Left renal cortex interstitium (tissue), 4 donors: ENCODE measurements at places on chromosomes 3 and 15. TPM values are rescaled to one million over a fixed set of nuclear protein-coding genes. Genes with fewer than 3 reads are reported as not detected.

The DUOXA2 gene
- 0.10 TPM for polyA plus RNA-seq

The GOLGA6A gene
- 0.57 TPM for polyA plus RNA-seq

The ARPP21 gene
- polyA plus RNA-seq, result 1.3 TPM

DNA sequence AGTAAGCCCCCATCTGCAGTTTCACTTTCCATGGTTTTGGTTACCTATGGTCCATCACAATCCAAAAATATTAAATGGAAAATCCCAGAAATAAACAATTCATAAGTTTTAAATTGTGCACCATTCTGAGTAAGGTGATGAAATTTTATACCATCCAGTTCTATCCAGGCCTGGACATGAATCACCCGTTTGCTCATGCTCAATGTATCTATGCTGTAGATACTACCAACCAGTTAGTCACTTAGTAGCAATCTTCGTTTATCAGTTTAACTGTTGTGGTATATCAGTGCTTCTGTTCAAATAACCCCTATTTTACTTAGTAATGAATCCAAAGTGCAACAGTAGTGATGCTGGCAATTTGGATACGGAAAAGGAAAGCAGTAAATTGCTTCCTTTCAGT lies 381.9 kb upstream of the AGTR1 start:
- no peak for DNase-seq

The SLC22A14 gene
- 0.89 TPM for polyA plus RNA-seq

- no peak for DNase-seq
These were observed 22.6 kb downstream of the HAPLN3 start for GRCh38 chr15:88872706-88873105.

DNA sequence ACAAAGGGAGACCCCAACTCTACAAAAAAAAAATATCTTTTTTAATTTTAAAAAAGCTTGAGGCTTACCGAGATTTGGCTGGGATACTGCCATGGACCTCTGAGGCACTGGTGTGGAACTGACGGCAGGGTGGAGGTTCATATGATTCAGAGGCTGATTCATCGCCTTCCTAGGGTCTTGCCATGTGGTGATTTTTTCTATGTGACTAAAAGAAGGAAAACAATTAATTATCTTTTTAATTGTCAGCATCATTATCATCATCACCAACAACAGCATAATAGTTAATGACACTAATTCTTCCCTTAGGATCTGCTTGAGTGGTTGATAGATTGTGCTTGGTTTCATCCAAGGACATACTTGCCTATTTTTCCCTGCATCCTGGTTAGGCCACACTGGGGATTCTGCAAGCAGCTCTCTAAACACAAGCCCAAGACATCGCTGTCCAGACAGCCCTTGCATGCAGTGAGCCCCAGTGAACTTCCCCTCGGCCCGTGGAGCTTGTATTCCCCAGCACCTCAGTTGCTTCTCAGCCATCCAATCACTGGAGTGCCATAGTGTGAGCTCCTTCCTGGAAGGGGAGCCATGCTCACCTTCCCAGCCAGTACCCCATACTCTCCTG lies 84.9 kb downstream of the WWTR1 start:
- DNase-seq, result no peak

The GMPPB gene
- polyA plus RNA-seq, result 17.1 TPM

GRCh38 chr3:186458306-186459107 lies 85.7 kb downstream of the CRYGS start:
- DNase-seq, result no peak

- DNase-seq, result peak; percentile 86
These were observed at the start of gene CAPN7 for GRCh38 chr3:15205934-15206661. TSS of gene CAPN7 (plus strand) at chr3:15206246. CDS start at chr3:15206496, 250 bp downstream.

GRCh38 chr3:82939491-82940097 lies 1178.1 kb upstream of the GBE1 start:
- no peak for DNase-seq

GRCh38 chr3:65669163-65669875 lies 369.4 kb downstream of the MAGI1 start:
- DNase-seq, result no peak

- no peak for DNase-seq
These were observed 36.9 kb downstream of the LRRFIP2 start for GRCh38 chr3:37137516-37137915.

DNA sequence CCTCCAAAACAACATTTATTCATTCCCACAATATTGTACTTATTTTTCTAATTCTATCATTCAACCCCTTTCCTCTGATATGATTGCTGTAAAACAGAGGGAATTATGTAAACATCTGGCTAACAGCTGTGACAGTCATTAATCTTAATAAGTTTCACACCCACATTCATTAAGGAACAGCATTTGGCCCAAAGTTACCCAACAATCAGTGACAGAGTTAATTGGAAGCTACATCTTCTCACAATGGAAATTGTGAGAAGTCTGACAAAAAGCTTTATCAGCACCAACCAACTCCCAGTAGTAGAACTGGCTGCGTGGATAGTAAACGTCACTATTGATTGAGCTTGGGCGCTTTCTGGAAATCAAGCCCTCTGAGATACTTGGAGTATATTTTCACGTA lies 165.8 kb upstream of the SLC24A5 start:
- DNase-seq, result no peak

- DNase-seq, result no peak
These were observed 643.2 kb downstream of the OTOL1 start for GRCh38 chr3:162139841-162140240.

The GOLGA8R gene
- polyA plus RNA-seq, result 14.4 TPM

- DNase-seq, result no peak
These were observed 9.7 kb upstream of the MEIS2 start for GRCh38 chr15:37109872-37110572.

The TGM4 gene
- polyA plus RNA-seq, result 0.10 TPM

The TMEM41A gene
- polyA plus RNA-seq, result 28.7 TPM

The CCDC33 gene
- polyA plus RNA-seq, result 7.3 TPM

GRCh38 chr3:126582311-126582710 lies 23.6 kb upstream of the C3orf22 start:
- no peak for DNase-seq

- no peak for DNase-seq
These were observed 91.8 kb upstream of the PFN2 start for GRCh38 chr3:150062492-150062891.

DNA sequence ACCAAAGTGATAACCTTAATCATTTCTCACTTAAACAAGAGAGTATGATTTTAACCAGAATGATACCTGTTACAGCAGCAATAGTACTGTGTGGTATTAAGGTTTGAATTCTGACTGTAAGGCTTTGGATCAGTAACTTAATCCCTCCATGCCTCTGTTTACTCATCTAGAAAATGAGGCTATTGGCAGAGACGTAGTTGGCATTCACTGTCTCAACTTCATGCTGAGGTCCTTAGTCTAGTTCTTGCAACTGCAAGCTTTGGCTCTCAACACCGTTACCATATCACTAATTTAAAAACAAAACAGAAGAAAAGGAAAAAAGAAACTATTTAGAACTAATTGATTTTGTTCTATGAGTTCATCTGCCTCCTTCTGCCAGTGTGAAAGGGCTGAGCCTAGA lies 875.4 kb downstream of the MCTP2 start:
- no peak for DNase-seq

The ZNF662 gene
- polyA plus RNA-seq, result 20.1 TPM

- DNase-seq, result no peak
These were observed 246.8 kb upstream of the TOPAZ1 start for GRCh38 chr3:43994657-43995546.

- DNase-seq, result no peak
These were observed 160.2 kb downstream of the GHSR start for GRCh38 chr3:172287937-172288477.

DNA sequence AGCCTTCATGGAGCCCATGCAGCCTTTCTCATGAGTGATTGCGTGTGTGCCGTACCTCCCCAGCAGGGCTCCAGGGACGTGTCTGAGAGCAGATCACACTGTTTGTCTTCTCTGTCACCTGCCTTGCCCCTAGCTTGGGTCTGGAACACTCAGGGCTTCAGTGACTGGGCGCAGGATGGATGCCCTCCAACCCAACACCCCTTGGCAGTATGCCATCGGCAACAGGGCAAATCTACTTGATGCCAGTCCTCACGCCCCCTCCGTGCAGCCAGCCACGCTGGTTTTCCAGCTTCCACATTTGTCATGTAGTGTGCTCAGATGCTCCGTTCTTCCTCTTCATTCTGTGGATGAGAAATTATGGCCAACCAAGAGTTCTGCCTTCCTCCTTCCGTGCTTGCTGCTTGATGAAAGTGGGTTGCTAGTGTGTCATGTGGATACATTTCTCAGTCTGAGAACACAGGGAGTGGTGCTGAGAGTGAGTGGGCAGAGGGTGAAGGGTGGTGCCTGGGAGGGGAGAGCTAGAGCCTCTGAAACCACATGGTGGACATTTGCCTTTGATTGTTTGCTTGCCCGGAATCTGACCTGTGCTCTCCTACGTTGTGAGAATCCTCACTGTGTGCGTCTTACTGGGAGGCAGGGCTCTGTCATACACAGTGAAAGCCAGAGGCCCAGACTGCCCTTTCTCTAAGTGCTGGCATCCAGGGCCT lies 97.2 kb downstream of the FAM43A start:
- no peak for DNase-seq

The SCAANT1 gene
- not detected for polyA plus RNA-seq

DNA sequence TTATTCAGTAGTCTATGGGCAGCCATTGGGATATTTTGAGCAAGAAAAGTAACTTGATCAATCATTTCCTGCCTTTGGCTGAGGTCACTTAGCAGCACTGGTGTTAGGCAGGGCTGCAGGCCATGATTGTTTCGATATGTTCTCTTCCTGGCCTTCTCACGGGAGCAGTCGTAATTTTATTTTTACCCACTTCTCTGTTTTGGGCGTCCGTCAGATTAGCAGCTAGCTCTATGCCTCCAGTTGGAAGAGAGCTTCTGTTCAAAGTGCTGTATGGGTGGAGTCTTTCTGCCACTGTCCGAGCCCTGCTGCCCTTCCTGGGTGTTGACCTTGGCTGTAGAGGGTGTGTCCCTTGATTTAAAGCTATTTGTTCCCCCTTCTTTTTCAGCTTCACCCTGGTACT lies 123.4 kb upstream of the ROPN1 start:
- DNase-seq, result no peak

- DNase-seq, result no peak
These were observed 138.6 kb downstream of the PDCD6IP start for GRCh38 chr3:33936921-33937525.

DNA sequence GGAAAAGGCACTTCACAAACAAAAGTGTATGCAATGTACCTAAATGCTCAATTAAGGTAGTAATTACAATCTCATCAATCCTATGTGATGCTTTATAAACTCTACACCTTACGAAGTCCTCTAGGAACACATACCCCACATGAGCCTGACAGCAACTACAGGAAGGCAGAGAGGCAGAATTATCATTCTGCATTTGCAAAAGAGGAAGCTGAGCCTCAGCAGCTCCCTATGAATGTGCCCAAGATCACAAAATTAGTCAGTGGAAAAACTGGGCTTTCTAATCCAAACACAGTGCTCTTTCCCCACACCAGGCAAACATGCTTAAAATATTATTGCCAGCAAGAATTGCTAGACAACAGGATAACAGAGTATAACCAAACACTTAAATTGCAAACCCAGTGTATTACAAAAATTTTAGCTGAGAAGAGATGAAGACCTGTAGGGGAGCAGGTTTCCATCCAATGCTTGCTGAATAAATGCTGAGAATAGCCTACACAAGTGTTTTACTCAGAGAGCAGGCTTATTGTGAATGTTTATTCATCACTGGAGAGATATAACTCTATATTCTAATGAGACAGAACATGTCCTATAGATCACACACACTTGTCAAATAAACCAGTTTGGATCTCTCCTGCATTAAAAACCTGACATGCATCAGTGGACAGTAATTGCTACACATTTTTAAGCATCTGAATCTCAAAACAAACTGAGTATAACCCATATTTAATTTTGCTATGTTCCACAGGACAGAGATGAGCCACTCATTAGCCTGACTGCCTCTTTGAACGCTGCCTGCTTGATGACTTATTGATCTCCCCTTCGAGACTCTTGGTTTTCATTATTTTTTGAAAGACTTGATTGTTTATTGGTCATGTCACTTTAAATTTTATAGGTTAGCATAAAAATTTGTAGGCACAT lies 62.2 kb downstream of the PLCH1 start:
- DNase-seq, result no peak

The BFSP2 gene
- 0.22 TPM for polyA plus RNA-seq

DNA sequence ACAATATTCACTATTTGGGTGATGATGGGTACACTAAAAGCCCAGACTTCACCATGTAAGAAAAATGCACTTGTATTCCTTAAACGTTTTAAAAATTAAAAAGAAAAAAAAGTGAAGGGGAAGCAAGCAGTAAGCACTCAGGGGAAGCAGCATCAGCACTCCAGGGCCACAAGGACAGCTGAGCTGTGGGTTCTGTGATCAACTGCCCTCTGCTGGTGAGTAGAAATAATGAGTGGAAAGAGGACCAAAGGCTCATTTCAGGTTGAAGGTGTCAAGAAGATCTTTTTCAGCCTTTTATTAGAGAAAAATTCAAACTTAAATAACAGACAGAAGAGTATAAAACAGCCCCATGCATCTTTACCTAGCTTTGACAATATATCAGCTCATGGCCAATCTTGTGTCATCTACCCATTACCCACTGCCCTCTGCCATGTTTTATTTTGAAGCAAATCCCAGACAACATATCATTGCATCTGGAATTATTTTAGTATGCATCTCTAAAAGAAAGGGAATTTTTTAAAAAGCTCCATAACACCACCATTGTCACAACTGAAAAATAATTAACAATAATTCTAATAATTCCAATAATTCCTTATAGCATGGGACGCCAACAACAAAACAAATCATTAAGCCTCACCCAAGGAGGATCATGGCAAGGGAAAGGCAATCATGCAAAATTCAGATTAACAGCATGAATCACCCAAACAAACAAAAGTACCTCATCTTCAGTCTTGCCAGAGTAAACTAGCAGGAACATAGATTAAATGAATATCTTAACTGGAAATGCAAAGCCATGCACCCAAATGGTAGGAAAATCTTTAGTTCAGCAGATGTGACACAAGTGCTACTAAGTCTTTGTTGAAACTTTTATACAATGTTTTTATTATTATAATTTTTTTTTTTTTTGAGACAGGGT lies 42.5 kb downstream of the TAMM41 start:
- DNase-seq, result no peak

The CCDC191 gene
- 27.3 TPM for polyA plus RNA-seq

GRCh38 chr15:101698314-101698713 lies 26.0 kb downstream of the TARS3 start:
- no peak for DNase-seq

DNA sequence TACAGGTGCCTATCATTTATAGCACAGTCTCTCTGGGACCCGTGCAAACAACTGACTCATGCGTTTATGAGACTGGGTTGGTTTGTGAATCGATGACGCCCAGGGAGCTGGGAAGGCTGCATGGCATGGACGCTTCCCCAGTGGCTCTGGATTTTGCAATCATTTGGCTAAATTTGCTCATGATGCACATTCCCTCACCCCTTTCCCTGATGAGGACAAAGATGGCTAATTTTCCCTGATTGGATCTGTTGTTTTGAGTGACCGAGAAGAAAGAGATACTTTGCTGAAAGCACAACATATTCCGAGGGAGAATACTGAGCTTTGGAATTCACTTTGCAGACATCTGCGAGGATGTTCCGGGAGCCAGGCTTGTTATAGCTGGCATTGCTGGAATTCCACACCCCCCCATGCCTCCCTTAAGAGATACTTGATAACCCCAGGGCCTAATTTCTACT lies 51.1 kb downstream of the CGNL1 start:
- no peak for DNase-seq
